SJSA1 (cell line): ENCODE measurements at places on chromosomes 11 and 22.

DNA sequence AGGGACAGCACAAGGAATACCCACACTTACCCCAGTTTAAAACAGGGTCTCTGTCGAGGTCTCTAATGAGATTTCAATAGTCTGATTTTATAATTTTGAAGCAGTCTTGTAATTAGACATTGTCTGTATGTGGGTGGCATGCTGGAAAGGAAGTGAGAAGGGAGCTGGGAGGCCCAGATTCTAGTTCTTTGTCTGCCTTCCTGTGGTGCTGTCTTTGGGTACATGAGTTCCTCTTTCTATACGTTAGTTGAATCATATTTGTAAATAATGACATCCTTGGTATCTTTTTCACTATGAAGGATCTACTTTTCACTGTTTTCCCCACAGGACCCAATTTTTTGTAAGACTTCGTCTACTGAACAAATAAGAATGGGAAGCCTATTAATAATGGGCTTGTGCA lies 42.0 kb upstream of the TENM4 start:
- H3K4me1 ChIP-seq = no peaks in the 10 kb centered on the region
- no peaks in the 10 kb centered on the region for H3K36me3 ChIP-seq
- no peak overlapping the region for H3K27ac ChIP-seq
- H3K4me3 ChIP-seq = no peak overlapping the region

- no peak overlapping the region for H3K27ac ChIP-seq
- DNase-seq = no peak
- H3K36me3 ChIP-seq = peaks cover 12% of the 10 kb centered on the region
- no peak overlapping the region for H3K4me3 ChIP-seq
- H3K27me3 ChIP-seq = no peaks in the 10 kb centered on the region
Measured at GRCh38 chr11:47509077-47509536, 43.8 kb downstream of the CELF1 start.

- H3K4me1 ChIP-seq = 0 out of 2 replicates have a peak, but pooled peaks cover under 1% of the 10 kb centered on the region
- peaks cover 60% of the 10 kb centered on the region for H3K27me3 ChIP-seq
- H3K27ac ChIP-seq = no peak within 1 kb of the TSS
- no peak within 1 kb of the TSS for H3K4me3 ChIP-seq
- no peaks in the 10 kb centered on the region for H3K36me3 ChIP-seq
Measured at GRCh38 chr11:369336-370018, at the start of gene B4GALNT4. B4GALNT4 (plus strand) TSS chr11:369499; CDS start chr11:369804, 305 bp downstream.

- H3K4me3 ChIP-seq = no peak overlapping the region
- no peaks in the 10 kb centered on the region for H3K4me1 ChIP-seq
- no peaks in the 10 kb centered on the region for H3K36me3 ChIP-seq
Measured at GRCh38 chr11:123384116-123384515, 46.0 kb upstream of the GRAMD1B start.

DNA sequence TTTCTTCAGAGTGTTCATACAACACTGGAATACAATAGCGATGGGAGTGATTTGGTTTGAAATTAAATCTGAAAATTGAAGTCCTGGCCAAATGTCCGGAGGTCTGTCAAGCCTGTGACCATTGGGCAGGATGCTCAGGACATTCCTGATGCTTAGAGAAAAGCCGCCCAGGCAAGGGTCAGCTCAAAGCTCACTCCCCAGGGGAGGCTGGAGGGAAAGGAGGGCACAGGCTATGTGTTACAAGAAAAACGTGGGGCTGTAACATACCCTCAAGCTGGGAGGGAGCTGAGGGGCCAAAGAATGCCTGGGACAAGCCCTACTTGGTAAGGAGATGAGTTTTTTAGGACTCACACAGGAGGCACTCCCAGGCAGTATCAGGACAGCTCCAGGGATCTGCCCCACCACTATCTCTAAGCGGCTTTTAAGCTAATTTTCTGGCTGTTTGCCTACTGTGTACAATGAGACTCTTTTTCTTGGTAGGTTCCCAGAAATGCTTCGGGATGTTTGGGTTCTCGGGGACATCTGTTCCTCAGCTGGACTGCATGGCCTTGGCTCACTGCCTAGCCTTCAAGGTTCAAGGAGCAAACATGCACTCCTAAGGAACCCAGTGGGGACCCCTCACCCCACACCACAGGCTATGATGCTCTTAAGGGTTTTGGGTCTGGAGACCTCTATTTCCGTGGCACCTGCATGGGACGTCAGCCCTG lies 500.1 kb downstream of the BRD1 start:
- no peak overlapping the region for H3K4me3 ChIP-seq
- H3K36me3 ChIP-seq = no peaks in the 10 kb centered on the region
- no peak overlapping the region for H3K27ac ChIP-seq
